ENCODE measurements at places on chromosomes 7 and 10. TPM values are rescaled to one million over a fixed set of nuclear protein-coding genes. Genes with fewer than 3 reads are reported as not detected.

The C7orf57 gene
- 0.29 TPM for total RNA-seq

GRCh38 chr10:5645944-5646617, 20.3 kb downstream of the ASB13 start:
- peak; percentile 57 for DNase-seq

The DNMBP gene
- 39.6 TPM for total RNA-seq

GRCh38 chr7:73716318-73716890, 3.1 kb downstream of the STX1A start:
- DNase-seq: no peak

- DNase-seq: no peak
These were observed 41.5 kb downstream of the CDK6 start for GRCh38 chr7:92794831-92795230.

- no peak for DNase-seq
These were observed 1.8 kb downstream of the CUX1 start for GRCh38 chr7:101819183-101819582.

DNA sequence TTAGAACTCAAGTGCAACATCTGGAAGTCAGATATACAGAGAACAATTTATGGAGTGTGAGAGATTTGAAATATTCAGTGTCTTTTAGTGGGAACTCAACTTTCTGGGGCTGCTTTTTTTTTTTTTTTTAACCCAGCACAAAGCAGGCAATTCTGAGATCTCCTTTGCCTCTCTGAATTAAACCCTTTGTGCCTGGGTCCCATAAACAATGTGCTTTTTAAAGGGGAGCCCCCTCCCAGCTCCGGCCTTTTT, 146.8 kb downstream of the CELF2 start:
- no peak for DNase-seq

The PRPF18 gene
- total RNA-seq: 24.1 TPM

DNA sequence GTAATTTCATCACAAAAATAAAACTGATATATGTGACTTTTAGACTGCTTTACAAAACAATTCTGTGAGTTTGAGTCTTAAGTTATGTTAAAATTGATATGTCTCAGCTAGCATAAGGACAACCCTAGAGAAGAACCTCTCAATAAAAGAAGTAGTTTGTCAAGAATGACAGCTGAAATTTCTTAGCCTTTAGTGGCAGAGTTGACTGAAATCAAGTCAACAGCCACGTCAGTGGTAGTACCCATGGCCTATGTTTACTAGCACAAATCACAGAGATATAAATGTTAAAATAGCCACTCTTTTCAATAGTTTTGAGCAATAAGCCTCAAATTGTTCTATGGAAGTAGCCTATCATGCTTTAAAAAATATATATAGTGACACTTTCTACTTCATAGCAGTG, 138.9 kb upstream of the FERD3L start:
- no peak for DNase-seq

The FAM25C gene
- not detected for total RNA-seq

DNA sequence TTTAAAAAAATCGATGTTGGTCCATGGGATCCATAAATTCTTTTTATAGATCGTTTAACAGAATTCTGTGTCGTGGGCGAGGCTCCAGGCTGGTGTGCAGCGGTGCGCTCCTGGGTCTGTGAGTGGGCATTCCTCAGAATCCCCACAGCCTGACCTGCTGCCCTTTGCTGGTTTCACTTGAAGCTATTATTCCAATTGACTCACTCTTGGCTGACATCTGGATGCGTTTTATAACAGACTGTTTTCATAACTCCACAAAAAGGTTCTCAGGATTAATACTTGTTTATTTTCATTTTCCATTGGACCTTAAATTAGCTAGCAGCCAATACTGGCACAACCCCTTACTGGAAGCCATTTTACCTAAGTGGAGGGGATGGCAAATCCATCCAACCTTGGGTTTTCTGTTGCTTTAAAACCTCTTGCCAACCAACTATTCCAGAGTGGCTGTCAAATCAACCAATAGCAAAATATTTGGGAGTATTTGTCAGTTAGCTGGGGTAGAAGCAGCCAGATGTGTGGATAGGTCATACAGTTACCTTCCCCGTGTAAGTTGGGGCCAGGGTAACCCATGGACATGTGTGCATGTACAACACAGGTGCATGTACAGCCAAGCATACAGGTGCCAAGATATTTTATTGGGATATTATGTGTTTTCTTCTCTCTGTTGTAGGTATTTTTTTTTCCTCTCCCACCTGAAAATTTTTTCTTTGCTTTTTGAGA, 160.7 kb upstream of the ZNF32 start:
- DNase-seq: no peak

GRCh38 chr10:42428534-42428933, 209.8 kb downstream of the ZNF33B start:
- DNase-seq: peak; percentile 16

The SLC29A4 gene
- 0.44 TPM for total RNA-seq

- no peak for DNase-seq
These were observed 71.9 kb downstream of the CFAP46 start for GRCh38 chr10:132870426-132870825.

GRCh38 chr10:34830217-34830822, 15.2 kb upstream of the PARD3 start:
- no peak for DNase-seq

The TMEM130 gene
- 0.57 TPM for total RNA-seq

The PALD1 gene
- 66.7 TPM for total RNA-seq

- DNase-seq: no peak
These were observed at the start of gene ST8SIA6 for GRCh38 chr10:17454161-17455014. Gene ST8SIA6 (minus strand): TSS chr10:17454595. CDS start chr10:17454255, 340 bp downstream.

The CPXM2 gene
- total RNA-seq: not detected

DNA sequence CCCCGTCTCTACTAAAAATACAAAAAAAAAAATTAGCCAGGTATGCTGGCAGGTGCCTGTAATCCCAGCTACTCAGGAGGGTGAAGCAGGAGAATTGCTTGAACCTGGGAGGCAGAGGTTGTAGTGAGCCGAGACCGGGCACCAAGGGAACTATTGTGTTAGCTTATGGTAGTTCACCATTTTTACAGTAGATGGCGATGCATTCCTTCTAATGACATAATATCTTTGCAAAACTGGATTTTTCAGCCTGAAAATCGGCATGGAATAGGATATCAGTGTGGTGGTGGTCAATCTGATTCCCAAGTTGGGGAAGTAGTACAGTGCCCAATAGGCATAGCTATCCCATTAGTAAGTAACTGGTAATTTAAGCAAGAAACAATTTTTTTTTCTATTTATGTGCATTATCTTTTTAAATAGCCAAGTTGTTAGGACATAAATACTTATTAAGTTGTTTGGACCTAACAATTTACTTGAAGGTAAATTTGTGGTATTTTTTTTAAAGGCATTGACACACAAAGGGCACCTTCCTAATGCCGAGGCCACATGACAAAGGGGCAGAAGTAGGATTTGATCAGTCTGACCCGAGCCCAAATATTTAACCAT, 17.6 kb upstream of the IMPDH1 start:
- DNase-seq: peak; percentile 70

GRCh38 chr10:89384474-89385340, 6.9 kb downstream of the IFIT1B start:
- no peak for DNase-seq
